ENCODE measurements at places on chromosomes 16 and 17.

DNA sequence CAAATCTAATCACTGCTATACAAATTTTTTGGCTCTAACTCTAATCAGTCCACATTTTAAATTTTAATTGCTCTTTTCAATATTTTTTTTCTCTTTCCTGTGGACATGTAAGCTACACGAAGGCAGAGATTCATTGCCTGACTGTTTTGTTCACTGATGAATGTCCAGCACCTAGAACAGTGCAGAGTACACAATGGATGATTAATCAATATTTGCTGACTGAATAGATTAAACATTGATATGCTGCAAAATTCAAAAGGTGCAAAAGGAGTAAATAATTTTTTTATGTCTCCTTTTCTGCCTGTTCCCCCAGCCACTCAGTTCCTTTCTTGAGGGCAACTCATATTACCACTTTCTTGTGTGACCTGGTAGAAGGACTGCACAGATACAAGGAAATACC, 32.8 kb downstream of the SCNN1B start:
- no peak for DNase-seq

GRCh38 chr17:69947027-69947759, 127.8 kb upstream of the KCNJ16 start:
- no peak for DNase-seq

DNA sequence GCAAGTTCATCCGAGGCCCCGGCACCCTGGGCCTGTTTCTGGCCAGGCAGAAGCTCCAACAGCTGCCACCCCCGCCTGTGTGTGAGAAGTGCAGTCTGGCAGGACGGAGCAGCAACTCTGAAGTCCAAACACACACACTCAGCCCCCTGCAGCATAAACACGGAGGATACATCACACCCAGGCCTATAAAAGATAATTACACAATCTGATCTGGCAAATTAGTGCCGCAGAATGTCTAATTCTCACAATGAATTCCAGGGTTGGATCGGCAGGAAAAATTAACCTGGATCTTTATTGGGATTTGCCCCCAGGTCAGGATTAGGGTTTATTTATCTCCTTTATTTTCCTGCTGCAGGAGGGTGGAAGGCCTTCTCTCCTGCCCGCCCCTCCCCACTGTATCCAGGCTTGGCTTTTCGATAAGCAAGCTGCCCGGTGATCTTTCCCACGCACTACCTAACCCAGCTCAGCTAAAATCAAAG, 311.4 kb downstream of the SOX9 start:
- no peak for DNase-seq

- no peak for DNase-seq
These were observed 27.7 kb downstream of the METRNL start for GRCh38 chr17:83106913-83107655.

DNA sequence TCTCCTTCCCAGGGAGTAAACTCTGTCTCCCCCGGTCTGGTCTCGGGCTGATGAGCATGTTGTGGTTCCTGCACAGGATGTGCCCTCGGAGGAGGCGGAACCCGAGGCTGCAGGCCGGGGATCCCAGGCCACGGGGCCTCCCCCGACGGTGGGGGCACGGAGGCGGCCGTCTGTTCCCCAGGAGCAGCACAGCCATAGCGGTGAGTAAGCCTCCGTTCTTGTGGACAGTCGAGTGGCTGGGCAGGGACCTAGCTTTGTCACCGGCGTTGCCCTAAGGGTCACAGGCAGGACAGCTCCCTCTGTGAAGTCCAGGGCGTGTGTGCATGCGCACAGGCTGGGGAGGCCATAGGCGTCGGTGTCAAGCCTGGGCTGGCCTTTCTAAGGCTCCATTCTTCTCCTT, 3.5 kb downstream of the ZNF213 start:
- no peak for DNase-seq

Measured in cortex of kidney (tissue), 1 donor.